ENCODE measurements at places on chromosomes 7 and 10. TPM values are rescaled to one million over a fixed set of nuclear protein-coding genes. Genes with fewer than 3 reads are reported as not detected.

Gene OPN1SW
- not detected for total RNA-seq

Gene PVRIG
- total RNA-seq: not detected

Gene ELFN1
- 0.49 TPM for total RNA-seq

Gene FMC1
- total RNA-seq: 24.7 TPM

Gene SPDYE6
- total RNA-seq: not detected

Data from A549 treated with DMSO at 1 μM for 4 hours (cell line).